ENCODE measurements at places on chromosomes 12 and 14. TPM values are rescaled to one million over a fixed set of nuclear protein-coding genes. Genes with fewer than 3 reads are reported as not detected.
A peak's percentile ranks its signal among the peaks of the same experiment; 100 is the strongest.

DNA sequence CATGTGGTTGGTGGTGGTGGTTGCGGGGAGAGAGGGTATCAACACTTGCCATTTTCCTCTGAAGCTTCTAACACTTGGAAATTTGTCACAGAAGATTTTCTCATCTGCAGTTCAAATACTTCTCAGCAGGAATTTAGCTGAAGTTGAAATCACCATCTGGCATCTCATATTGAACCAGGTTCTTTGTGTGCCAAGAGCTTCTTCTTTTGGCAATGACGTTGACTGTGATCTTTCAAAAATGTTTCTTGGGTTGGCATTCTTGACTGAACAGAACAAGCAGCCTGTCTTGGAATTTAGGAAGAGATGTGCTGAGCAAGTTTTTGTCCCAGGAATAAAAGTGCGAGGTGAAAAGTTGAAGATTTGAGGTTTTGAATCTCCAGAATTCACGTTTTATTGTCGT is 8.7 kb upstream of the NIN start:
- no peak for DNase-seq

- no peak for DNase-seq
These were observed 36.3 kb downstream of the KNTC1 start for GRCh38 chr12:122563361-122563760.

- no peak for DNase-seq
These were observed 1415.2 kb downstream of the AACS start for GRCh38 chr12:126480451-126480850.

- DNase-seq = no peak
These were observed 191.7 kb upstream of the LHX5 start for GRCh38 chr12:113663396-113663795.

DNA sequence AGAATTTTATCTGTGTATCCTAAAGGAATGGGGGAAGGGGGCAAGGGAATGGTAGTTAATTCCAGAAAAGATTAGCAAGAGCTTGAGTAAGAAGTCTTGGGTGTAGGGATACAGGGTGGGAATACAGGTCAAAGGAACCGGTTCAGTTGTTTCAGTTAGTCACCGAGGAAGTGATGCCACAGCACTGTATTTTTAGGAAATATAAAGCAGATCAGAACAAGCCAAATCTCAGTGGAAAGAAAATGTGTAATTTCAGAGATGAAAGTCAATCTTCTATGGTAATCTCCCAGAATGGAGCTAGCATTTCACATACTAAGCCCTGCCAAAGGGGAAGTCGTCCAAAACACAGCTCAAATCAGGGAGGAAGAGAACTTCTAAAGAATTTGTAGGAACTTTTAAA is 4.7 kb upstream of the TUBA1C start:
- peak; percentile 62 for DNase-seq

GRCh38 chr14:28751467-28752058 is 15.0 kb upstream of the FOXG1 start:
- peak; percentile 50 for DNase-seq

- no peak for DNase-seq
These were observed 93.8 kb downstream of the TRAFD1 start for GRCh38 chr12:112219195-112219594.

DNA sequence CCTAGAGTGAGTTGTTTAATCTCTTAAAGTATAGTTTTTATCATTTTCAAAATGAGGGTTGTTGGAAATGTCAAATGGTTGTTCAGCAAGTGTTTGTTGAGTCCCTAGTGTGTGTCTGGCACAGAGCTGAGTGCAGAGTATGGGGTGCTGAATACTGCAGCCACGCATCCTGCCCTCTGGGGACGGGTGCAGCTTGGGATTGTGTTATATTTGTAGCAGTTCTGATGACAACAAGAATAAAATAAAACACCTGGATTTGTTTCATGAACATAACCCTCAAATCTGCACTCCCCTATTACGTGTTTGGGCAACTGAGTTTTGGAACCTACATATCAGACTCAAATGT is 127.9 kb downstream of the CACNA1C start:
- no peak for DNase-seq

DNA sequence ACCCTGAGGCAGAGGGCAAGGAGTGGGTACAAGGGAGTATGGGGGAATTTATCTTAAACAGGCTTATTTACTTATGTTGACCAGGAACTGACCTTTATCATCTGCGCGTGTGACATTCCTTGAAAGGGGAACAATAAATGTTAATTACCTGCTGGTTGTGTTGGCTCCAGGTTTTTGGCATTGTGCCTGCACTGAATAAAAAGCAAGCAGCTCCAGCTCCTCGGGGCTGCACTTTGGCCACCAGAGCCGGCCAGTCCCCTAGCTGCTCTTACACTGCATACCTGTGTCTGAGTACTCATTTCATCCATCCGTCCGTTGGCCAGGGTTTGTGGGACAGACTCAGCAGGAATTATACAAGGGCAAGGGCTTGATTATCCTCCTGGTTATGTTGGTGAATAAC is 68.8 kb upstream of the GTF2A1 start:
- DNase-seq = no peak

- DNase-seq = peak; percentile 63
These were observed 432.9 kb downstream of the ZFP36L1 start for GRCh38 chr14:68359837-68360552.

DNA sequence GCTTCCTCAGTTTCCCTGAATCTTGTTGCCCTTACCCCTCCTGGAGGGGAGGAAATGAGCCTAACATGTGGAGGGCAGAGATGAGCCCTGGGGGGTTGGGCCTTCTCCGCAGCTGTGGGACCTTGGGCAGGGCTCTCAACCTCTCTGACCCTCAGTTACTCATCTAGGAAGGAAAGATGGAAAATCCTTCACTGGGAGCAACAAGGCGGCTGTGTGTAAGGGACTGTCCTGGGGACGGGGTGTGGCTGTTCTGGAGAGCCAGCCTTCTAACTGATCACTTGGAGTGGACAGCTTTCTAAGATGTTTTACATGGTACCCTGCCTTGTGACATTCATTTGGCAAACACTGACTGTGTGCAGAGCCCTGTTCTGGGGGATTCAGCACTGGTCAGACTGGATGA is 14.7 kb downstream of the BEGAIN start:
- no peak for DNase-seq

DNA sequence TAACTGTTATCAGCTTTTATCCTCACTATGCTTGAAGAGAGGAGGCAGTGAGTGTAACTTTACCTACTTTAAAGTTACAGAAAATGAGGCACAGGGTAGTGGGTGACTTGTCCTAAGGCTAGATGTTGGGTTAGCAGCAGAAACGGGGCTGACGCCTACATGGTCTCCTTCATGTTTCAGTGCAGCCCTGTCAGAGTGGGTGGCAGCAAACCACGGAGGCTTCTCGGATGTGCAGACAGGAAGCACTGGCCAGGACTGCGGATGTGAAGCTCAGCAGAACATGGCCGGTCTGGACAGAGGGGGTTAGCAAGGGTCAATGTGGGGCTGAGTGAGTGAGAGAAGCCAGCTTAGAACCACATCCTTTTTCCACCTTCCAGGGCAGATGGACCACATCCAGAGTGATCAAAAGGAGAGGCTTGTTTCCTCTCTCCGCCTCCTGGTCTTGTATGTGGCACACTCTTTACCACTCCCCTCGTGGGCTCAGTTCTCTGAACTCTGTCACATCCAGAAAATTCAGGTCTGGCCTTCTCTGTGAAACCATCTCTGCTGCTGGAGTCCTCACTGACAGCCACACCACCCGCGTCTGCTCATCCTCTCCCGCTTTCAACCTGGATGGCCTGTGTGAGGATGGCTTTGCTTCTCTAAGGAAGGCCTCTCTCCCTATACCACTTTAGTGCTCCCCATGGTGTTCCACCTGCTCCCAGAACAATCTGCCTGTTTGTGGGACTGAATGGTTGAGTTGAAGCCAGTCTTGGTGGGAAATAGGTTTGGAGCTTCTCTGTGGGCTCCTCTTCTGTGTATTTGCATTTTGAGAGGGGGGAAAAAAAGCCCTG is 14.1 kb downstream of the SUSD6 start:
- DNase-seq = peak; percentile 59

- no peak for DNase-seq
These were observed 200.9 kb downstream of the TMEM132C start for GRCh38 chr12:128467882-128468281.

DNA sequence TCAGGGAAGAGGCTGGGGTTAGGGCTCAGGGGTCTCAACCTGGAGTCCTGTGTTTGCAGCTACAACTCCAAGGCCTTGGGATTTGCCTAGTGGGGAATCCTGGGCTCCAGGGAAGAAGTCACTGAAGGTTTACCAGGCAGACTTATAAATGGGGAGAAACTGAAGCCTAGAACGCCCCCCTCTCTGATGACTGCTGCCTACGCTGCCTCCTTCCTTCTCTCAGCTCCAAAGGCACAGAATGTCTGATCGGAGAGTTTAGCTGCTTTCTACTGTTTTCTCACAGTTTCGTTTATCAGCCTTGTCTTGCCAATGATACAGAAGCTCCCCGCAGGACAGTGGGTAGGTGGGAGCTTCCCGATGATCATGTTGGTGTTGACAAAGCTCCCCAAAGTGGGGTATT is 101.7 kb downstream of the CACNA1C start:
- DNase-seq = no peak

- no peak for DNase-seq
These were observed 3.3 kb downstream of the RNF31 start for GRCh38 chr14:24150567-24150966.

- DNase-seq = no peak
These were observed 652.7 kb upstream of the MIS18BP1 start for GRCh38 chr14:45905672-45906071.

- DNase-seq = no peak
These were observed 74.6 kb downstream of the RERG start for GRCh38 chr12:15146585-15146984.

DNA sequence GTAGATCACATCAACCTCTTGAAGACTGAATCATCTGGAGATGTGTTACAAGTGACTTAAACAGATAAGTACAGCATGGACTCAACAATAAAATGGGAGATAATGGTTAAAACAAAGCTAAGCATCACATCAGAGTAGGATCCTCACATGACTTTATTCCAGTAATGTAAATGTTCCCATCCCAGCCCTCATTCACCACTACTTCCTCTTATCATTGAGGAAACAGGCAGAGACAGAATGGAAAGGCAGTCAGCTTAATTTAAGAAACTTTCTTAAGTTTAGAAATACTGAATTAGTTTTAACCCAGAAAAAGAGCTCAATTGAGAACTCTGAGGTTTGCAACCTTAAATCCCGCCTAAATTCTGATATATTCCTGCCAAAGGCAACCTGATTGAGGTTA is 1.2 kb upstream of the ALG10 start:
- DNase-seq = no peak

- DNase-seq = no peak
These were observed 223.9 kb downstream of the PTPRO start for GRCh38 chr12:15546102-15546701.

- DNase-seq = no peak
These were observed 327.7 kb downstream of the BMP4 start for GRCh38 chr14:53628732-53629430.

- DNase-seq = no peak
These were observed 66.0 kb downstream of the RIMBP2 start for GRCh38 chr12:130650131-130650530.

DNA sequence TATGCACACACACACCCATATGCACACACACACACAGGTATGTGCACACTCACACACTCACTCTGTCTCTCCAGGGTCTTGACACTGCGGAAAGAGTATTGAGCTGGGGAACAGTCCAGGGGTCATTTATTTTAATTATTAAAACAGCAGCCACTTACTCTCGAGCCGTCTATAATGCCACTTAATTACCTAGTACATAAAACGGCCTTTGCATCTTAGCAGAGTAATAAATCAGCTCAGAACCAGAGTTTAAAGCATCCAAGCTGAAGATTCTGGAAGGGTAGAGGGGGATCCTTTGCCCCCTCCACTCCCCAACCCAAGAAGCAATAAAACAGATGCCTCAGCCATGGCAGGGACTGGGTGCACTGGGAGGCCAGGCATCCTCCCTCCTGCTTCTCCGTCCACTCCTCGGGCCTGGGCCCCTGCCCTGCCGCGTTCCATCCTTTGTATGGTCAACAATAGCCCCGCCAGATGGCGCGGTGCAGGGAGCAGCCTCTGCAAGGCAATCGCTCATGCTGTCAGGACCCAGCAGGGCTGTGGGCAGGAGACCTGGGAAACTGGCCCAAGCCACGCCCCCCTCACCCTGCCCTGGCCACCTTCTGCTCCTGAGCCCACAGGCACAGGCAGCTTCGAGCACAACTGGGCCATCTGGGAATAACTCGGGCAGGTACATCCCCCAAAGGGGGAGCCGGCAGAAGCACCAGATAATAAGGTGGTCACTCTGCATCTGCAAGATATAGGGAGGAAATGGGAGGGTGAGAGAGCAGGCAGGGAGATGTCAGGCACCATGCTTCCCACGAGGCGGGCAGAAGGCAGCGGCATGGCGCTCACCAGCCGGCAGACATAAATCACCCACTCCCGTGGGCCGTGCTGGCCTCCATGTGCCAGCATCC is 40.9 kb downstream of the CCDC85C start:
- DNase-seq = peak; percentile 61

GRCh38 chr14:61033054-61033453 is 52.0 kb downstream of the SLC38A6 start:
- no peak for DNase-seq

DNA sequence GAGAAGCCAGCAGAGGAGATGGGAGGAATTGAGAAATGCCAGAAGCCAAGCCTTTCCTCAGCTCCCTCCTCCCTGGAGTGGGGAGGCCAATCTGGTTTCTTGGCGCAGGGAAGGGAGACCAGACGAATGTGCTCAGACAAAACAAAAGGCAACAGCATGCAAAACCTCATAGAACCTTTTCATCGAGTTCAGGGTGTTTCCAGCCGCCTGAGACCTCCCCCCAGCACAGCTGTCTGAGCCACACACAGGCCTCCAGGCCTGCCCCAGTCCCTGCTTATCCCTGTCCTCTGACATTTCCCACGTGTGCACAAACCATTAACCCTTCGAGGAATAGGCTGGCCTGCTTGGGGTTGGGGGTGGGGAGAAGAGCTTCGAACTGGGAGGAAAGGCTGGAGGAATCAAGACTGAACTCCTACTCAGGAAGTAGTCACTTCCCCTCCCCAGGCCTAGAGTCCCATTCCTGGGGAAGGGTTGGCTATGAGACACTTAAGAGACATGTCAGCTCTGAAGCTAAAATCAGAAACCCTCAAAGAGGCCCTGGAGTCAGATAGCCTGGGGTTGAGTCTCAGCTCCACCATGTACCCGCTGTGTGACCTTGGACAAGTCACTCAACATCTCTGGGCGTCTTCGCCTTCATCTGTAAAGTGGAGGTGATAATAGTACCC is 10.7 kb downstream of the TBX3 start:
- peak; percentile 96 for DNase-seq

DNA sequence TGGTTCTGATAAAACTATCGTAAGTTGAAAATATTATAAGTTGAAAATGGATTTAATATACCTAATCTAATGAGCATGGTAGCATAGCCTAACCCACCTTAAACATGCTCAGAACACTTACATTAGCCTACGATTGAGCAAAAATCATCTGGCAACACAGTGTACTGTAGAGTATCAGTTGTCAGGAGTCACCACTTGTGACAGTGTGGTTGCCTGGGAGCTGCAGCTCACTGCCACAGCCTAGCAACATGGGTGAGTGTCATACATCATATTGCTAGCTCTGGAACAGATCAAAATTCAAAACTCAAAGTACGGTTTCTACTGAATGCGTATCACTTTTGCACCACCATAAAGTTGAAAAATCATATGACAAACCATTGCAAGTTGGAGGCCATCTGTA is 203.5 kb downstream of the ATXN7L3B start:
- DNase-seq = no peak

- DNase-seq = no peak
These were observed 62.6 kb upstream of the KITLG start for GRCh38 chr12:88642675-88643431.

The AVPR1A gene
- total RNA-seq = not detected

The GOLGA3 gene
- 148 TPM for total RNA-seq

The KLRF1 gene
- 0.32 TPM for total RNA-seq

The MAP1LC3B2 gene
- 0.43 TPM for total RNA-seq

The PDE3A gene
- 7.1 TPM for total RNA-seq

The SRSF5 gene
- total RNA-seq = 116 TPM

The PPM1H gene
- total RNA-seq = 2.3 TPM

All from fibroblast of villous mesenchyme (primary cell).